GM12891 (cell line): ENCODE measurements at places on chromosomes 7 and 10.

DNA sequence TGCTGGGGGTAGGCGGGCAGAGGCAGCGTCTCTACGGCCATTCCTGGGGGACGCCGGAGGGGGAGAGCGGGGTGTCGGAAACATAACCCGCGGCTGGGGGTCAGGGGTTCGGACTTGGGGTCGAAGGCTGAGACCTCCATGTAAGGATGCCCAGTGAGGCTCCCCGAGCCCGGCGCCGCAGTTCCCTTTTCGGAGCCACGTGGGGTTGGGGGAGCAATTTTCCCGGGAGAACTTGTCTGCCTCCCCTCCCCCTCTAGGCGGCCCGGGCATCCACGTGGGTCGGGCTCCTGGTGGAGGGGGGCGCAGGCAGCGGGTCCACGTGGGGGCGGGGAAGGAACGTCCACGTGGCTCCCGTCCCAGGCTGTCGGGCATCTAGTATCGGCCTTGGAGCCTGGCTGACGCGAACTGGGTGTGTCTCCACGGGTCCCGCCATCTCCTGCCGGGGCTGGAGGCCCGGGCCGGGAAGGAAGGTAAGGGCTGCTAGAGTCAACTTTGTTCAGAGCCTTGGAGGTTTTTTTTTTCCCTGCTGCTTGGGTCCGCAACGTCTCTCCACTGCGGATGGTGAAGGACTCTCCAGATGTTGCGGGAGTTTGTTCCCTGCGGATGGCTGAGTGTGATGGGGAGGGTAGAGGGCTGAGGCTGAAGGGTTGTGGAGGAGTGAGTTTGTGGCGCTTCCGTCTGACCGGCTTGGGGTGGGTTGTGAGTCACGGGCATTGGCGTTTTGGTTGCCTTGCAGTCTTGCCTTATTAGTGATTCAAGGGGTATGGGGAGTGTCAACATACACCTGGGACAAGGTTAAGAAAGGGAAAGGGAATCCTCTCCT is 744 bp downstream of the PPRC1 start:
- peak; percentile 57 for DNase-seq

DNA sequence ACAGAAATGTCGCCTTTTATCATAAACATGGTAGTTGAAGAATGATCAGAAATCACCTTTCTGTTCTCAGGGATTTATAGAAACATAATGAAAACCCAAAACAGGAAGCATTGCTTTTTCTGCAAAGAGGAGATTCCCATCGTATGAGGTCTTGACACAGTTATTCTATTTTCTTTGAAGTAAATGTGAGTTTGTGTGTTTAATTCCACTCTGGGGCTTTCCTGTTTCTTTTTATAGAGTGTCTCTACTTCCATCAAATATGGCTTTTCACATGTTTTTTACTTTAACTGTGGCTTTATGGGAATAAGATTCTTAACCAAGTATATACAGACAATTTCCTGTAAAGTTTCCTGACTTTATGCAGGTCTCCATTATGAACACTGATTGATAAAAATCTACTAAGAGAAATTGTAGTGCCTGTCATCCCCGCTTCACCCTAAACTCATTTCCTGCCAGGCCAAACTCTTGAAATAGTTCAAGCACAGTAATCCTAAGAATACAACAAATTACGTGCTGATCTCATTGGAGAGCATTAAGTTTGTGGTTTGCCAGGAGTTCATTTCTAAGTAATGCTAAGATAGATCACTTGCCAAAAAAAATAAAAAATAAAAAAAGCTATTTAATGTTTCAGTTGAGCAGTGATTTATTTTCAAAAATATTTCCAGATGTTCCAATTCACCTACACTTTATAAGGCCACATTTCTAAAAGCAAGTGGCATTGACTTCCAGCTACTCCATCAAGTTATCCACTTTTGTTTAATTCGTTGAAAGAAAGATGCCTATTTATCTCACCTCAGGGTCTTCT is 52.2 kb upstream of the SEC61G start:
- no peak for DNase-seq

DNA sequence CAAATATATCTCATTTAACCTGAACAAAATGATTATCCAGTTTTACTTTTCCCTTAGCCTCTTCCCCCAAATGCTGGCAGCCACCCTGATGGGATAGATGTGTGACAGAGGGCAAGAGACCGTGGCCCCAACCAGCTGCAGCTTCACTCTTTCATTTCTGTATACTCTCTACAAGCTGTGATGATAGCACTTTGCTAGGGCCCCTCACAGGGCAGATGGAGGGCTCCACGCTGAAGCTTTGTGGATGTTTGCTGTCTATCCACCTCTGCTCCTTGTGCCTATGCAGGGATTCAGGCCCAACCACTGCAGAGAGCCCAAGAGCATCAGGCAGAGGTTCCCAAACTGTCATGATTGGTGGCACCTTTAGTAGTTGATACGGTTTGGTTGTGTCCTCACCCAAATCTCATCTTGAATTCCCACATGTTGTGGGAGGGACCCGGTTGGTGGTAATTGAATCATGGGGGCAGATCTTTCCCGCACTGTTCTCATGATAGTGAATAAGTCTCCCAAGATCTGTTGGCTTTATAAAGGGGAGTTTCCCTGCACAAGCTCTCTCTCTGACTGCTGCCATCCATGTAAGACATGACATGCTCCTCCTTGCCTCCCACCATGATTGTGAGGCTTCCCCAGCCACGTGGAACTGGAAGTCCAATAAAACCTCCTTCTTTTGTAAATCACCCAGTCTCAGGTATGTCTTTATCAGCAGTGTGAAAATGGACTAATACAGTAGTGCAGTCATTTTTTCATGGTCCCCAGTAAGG is 20.1 kb downstream of the HTRA1 start:
- no peak for DNase-seq

DNA sequence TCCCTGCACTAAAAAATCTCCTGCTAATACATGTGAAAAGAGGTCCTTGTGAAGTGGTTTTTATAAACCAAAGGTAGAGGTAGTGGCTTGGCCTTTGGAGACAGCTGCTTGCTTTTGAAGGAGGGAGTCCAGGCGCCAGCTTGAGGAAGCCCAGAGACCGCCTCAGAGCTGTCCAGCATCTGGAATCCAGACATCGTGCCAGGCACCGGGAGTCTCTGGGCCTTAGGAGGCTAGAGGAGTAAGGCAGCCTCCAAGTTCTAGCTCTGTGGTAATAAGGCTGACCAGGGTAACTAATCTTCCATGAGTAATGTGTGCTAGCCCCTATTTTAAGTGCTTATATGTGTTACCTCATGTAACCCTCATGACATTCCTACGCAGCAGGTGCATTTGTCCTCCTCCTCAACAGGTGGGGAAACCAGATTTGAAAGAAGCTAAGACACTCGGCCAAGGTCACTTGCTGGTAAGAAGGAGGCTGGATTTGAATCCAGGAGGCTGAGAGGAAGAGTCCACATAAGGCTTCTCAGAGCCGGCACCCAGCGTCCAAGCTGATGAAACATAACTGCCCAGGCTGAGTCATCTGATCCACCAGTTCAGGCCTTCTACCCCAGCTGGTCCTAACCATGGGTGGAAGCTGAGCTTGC is 26.1 kb downstream of the PRLHR start:
- DNase-seq: no peak

DNA sequence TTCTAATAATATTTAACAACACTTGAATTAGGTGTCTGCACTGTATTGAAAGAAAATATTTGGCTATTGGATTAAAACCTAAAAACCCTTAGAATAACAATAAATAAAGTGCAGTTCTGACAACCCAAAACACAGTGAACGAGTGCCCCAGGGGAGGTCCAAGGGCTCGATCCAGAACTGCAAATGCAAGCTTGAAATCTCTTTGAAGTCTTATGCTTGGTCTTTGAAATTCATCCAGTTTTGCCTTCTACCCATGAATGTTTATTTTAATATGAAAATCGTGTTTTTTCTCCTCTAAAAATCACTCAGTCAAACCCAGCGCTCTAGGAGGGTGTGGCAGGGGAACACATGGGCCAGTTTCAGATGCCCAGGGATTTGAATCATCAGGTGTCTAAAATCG is 119.5 kb downstream of the MTPAP start:
- no peak for DNase-seq

GRCh38 chr7:135743907-135744731 is 4.5 kb downstream of the FAM180A start:
- no peak for DNase-seq

GRCh38 chr10:88082391-88082790 is 219.0 kb downstream of the PTEN start:
- DNase-seq: no peak

DNA sequence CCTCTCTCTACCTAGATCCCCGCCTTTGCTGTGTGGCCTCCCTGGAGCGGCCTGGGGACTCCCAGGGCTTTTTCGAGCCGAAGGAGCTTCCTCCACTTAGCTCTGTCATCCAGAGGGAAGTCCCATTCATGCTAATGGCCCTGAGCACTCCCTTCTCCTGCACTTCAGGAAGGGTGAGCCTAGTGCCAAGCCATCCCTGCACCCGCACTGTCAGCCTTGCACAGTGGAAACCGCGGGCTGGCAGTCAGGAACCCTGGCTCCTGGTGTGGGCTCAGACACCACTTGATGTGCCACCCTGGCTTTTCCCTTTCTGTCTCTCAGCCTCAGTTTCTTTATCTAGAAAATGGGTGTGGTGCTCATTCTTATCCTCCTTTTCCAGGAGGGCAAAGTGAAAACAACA is 131.6 kb downstream of the ZMIZ1 start:
- no peak for DNase-seq

GRCh38 chr10:100146875-100147650 is 38.8 kb downstream of the ERLIN1 start:
- no peak for DNase-seq

- no peak for DNase-seq
Observed at GRCh38 chr7:38396852-38397251, 123.4 kb upstream of the TARP start.

DNA sequence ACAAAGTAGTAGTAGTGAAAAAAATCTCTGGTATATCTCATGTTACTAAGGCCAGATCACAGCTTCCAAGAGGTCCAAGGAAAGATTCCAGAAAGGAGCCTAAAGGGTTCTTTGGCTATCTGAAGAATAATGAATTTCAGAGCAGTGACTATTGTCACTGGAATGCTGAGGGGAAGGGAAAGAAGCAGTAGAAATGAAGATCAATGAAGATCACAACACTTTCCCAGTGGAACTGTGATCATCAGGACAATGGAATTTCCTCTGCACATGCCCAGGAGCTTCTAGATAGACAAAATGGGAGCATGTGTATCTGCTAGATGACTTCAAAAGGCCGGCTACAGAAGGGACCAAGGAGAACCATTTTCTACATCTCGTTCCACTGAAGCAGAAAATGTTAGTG is 219.5 kb upstream of the PHYHIPL start:
- DNase-seq: no peak

DNA sequence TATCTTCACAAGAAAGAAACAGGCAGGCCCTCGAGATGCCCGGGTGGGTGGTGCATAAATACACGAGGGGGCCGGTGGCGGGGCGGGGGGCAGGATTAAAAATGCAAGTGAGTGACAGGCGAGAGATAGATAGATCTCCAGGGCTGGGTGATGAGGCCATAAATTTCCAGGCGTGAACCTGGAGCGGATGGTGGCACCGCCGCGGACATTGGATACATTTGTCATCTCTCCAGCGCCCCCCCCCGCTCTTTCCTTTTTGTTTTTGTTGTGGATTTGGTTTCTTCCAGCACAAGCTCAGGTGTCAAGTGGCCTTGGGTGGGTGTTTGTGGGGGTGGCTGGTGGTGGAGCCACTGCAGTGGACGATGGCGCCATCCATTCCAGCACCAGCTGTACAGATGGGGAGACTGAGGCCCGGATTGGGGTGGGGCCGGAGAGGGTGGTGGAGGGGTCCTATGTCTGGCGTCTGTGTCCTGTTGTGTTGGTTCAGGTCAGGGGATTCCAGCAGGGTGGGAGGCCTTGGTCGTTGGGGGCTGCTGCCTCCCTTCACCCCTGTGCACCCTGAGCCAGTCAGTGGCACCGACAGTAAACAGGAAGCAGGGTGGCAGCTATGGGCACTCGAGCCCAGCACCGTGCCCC is 2.9 kb downstream of the ELFN1 start:
- DNase-seq: no peak

DNA sequence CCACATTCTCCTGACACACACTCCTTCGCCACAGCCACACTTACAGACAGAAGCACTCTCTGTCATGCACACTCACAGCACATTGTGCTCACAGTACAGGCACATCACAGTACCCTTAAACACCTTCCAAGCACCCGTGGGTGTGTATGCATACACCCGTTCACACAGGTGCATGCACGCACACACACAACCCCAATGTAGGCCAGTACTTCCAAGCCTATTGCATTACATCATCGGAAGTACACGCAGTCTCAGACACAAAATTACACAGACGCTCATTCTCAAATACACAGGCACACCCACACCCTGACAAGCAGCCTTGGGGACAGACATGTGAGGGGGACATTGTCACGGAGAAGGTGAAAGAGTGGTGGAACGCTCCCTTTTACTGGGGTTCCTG is 11.1 kb downstream of the KAZALD1 start:
- DNase-seq: no peak

DNA sequence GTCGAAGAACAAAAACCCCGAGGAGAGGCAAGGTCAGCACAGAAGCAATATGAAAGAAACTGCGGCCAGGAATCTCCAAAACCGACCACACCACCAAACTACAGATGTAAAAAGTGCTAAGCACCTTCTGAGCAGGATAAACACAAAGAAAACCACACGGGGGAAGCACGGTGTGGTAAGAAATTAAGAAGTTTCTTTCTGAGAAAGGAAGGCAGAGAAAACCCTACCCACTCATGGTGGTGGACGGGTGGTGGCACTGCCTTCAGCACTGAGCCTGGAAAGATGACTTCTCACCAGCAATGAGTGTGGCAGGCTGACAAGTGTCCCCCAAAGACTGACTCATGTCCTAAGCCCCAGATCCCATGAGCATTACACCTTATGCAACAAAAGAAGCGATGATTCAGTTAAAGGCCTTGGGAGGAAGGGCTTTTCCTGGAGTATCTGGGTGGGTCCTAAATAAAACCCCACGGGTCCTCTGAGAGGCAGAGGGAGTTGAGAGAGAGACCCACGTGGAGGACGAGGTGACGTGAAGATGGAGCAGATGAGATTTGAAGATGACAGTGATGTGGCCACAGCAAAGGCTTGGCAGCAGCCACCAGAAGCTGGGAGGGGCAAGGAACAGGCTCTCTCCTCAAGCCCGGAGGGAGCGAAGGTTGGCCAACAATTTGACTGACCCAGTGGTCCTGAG is 124.9 kb downstream of the DLG5 start:
- no peak for DNase-seq

DNA sequence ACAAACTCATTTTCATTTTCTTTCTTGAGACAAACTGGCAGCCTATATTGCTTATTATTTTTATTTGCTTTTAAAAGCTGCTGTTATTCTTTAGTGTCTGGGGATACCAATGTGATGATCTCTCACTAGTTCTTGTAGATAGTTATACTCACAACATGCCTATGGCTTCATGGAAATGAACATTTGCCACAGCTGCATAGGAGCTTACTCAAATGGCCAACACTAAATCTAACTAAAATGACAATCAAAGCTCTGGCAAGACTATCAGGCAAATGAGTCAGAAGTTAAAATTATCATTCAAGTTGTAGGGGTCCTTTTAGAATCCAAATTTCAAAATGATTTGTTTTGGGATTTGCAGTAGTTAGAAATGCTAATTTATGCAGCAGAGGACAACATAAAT is 225.9 kb downstream of the ANK3 start:
- DNase-seq: no peak

- no peak for DNase-seq
Observed at GRCh38 chr7:43430411-43430810, 152.5 kb upstream of the STK17A start.

- no peak for DNase-seq
Observed at GRCh38 chr7:52652621-52653020, 382.8 kb upstream of the POM121L12 start.

- no peak for DNase-seq
Observed at GRCh38 chr7:64990216-64990615, 620 bp downstream of the ZNF117 start.
